ENCODE measurements at places on chromosomes 16 and 17. TPM values are rescaled to one million over a fixed set of nuclear protein-coding genes. Genes with fewer than 3 reads are reported as not detected.

- DNase-seq, result peak; percentile 19
These were observed 11.8 kb upstream of the WSB1 start for GRCh38 chr17:27282054-27282551.

CCL16 gene
- polyA plus RNA-seq, result 0.19 TPM

GRCh38 chr17:59001158-59001814 lies 105.4 kb downstream of the TRIM37 start:
- peak; percentile 52 for DNase-seq

CIITA gene
- 3.0 TPM for polyA plus RNA-seq

- no peak for DNase-seq
These were observed 151.3 kb downstream of the C16orf78 start for GRCh38 chr16:49524947-49525315.

- DNase-seq, result peak; percentile 74
These were observed 3.4 kb downstream of the STH start for GRCh38 chr17:46002311-46002972.

CDH13 gene
- 53.6 TPM for polyA plus RNA-seq

- DNase-seq, result peak; percentile 26
These were observed 9.8 kb upstream of the TNRC6C start for GRCh38 chr17:77948690-77949114.

ATP1B2 gene
- 16.1 TPM for polyA plus RNA-seq

- no peak for DNase-seq
These were observed 156.3 kb downstream of the MSI2 start for GRCh38 chr17:57412520-57413096.

VEZF1 gene
- 45.6 TPM for polyA plus RNA-seq

GRCh38 chr16:11390573-11391495 lies 45.6 kb downstream of the RMI2 start:
- no peak for DNase-seq

GRCh38 chr16:4176906-4177417 lies 60.7 kb upstream of the ADCY9 start:
- no peak for DNase-seq

GRCh38 chr16:66703406-66704215 lies 7.1 kb upstream of the CMTM4 start:
- peak; percentile 90 for DNase-seq

CCL18 gene
- not detected for polyA plus RNA-seq

DNA sequence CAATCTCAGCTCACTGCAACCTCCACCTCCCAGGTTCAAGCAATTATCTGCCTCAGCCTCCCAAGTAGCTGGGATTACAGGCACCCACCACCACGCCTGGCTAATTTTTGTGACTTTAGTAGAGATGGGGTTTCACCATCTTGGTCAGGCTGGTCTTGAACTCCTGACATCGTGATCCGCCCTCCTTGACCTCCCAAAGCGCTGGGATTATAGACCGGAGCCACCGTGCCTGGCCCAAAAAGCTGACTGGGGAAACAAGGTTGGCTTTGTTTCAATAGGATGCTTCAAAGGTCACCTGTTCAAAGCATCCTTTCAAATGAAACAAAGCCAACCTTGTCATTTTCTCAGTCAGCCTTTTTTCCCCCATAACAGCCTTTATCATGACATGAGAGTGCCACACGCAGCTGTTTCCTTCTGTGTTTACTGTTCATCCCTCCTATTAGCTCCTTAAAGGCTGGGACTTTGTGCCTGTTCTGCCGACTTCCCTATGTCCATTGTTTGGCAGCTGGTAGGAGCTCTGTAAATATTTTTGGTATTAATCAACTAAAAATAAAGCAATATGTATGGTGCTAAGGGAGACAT lies 51.1 kb downstream of the ADAMTS18 start:
- no peak for DNase-seq

DNA sequence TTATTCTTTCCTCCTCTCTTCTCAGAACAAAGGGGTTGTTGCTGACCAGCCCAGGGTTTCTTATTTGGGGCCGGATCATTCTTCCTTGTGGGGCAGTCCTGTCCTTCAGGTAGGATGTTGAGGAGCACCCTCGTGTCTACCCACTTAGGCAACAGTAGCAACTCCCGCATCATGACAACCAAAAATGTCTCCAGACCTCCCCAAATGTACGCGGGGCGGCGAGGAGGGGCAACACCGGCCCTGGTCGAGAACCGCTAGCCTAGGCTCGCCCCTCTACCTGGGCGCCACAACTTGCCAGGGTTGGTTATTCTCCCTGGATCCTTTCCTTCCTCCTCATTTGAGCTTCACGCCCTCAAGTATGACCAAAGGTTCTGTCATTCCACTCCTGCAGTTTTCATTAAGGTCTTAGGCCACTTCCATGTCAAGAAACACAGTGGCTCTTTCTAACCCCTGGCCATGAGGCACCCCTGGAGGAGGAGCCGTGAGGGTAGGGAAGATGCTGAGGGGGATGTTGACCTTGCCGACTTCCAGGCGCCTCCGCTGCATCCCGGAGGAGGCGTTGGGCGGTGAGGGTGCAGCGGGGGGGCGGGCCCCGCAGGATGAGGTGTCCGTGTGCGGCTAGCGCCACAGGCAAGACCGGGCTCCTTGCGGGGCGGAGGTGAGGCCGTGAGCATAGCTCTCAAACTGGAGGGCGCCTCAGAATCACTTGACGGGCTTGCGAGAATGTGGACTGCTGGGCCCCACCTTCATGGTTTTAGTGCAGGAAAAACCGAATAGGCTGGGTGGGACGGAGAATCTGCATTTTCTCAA lies 712 bp upstream of the SPECC1 start:
- peak; percentile 16 for DNase-seq

- no peak for DNase-seq
These were observed 1.3 kb downstream of the TLCD3A start for GRCh38 chr17:733743-734142.

- no peak for DNase-seq
These were observed 126.2 kb downstream of the PRKCB start for GRCh38 chr16:23962001-23962400.

IL34 gene
- polyA plus RNA-seq, result 10.9 TPM

- no peak for DNase-seq
These were observed 39.7 kb downstream of the PIK3R5 start for GRCh38 chr17:8925808-8926207.

TP53TG3B gene
- polyA plus RNA-seq, result not detected

DNA sequence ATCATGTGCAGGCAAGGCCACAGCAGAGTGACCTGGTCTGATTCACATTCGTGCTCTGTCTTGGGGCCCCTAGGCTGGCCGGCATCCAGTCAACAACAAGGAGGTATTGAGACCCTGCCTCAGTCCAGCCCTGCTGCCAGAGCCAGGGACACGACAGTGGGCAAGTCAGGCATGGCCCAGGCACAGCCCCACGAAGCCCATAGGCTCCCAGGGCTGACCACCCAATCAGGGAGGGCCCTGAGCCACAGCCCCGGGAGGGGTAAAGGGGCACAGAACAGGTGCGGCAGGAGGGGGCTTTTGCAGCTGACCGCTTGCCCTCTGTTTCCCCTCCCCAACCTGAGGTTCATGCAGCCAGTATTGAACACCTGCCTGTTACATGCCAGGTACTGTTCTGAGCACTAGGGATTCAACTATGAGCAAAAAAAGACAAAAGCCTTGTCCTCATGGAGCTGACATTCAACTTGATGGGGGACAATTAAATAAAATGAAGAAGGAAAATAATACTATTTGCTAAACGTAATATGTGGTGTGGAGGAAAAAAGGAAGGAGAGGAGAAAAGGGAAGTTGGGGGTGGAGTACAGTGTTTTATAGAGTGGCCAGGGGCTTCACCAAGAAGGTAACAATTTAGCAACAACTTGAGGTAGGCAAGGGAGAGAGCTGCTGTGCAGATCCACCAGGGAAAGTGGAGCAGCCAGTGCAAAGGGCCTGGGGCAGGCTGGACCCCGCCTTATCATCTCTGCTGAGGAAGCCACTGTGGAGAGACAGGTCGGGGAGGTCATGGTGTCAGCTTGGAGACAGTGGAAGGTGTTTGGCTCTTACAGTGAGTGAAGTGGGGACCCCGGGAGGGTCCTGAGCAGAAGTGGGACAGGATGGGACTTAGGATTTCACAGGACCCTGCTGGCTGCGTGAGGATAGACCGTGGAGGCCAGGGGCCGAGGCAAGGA lies 6.1 kb downstream of the DRC3 start:
- no peak for DNase-seq

DNA sequence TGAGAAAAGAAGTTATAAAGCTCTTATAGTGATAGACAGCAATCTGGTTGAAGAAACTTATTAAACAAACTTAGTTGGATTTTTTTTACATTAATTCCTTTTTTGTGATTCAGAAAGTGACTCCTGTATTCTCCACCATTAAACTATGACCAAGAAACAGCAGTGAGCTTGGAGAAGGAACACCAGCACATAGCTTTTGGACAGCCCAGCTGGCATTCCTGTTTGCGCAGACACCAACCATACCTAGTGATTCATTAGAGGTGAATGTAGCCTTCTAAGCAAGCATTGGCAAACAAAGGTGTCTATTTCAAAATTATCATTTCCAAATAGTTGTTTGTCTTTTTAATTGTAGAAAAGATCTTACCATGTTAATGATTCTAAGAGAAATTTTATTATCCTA lies 94.4 kb downstream of the STXBP4 start:
- DNase-seq, result no peak

CMTM2 gene
- polyA plus RNA-seq, result 0.54 TPM

MYL4 gene
- polyA plus RNA-seq, result 1,883 TPM

DNA sequence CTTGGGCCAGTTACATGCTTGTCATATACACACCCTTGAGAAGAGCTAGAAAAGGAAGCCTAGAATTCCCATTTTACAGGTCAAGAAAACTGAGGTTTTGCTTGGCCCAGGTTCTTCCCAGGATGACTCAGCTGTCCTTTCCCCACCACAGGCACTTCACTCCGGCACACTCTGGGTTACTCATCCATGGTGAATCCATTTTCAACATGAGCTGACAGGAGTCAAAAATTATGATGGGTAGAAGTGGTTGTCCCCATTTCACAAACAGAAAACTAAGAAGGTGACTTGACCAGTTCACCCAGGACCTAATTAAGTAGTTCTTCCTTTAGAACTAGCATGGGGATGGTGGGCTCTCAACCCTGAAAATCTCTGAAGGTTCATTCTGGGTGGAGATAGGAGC lies 67.2 kb downstream of the USP22 start:
- DNase-seq, result no peak

C17orf100 gene
- polyA plus RNA-seq, result 3.0 TPM

KRTAP4-1 gene
- polyA plus RNA-seq, result not detected

C1QTNF8 gene
- polyA plus RNA-seq, result not detected

GRCh38 chr17:50989149-50989548 lies 123.0 kb upstream of the TOB1 start:
- DNase-seq, result no peak

DNA sequence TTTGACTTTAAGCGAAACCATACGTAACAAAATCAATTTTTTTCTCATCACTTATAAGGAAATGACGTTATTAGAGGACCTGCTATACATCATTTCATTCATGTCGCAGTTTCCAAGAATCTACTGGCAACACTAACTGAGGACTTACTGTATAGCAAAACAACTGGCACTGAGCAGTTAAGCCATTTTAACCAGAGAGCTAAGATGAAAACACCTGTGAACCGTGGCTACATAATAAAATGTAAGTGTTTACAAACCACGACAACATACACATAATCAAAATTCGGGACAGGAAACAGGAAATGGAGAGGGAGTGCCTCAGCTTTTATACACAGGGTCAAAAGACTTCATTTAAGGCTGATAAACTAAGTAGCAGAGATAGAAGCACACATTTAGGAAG lies 29.5 kb downstream of the METTL16 start:
- peak; percentile 20 for DNase-seq

GRCh38 chr16:87946596-87947347 lies 4.5 kb upstream of the BANP start:
- DNase-seq, result peak; percentile 13

HCRT gene
- 0.94 TPM for polyA plus RNA-seq

MGAT5B gene
- polyA plus RNA-seq, result 1.1 TPM

Data from muscle of leg (tissue), 16 donors.